RCC 7860 (cell line): ENCODE measurements at places on chromosomes 13 and 19.

GRCh38 chr13:25869941-25870340 lies 181.9 kb downstream of the SHISA2 start:
- DNase-seq, result no peak

GRCh38 chr13:39232401-39232980 lies 194.2 kb downstream of the NHLRC3 start:
- no peak for DNase-seq

DNA sequence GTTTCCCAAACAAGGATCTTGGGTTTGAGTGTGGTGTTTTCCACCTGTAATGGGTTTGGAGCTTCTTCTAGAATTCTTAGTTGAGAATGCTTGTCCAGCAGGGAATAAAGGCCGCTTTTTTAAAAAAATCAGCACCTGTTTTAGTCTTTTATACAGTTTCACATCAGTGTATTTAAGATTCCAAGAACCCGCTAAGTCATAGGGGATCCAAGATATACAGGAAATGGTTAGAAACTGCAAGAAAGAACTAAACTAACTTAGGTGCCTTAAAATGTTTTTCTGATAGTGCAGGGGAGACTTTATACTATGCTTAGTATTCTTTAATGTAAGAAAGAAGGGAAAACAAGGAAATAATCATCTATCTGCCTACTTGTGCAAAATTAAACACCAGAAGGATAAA lies 74.7 kb downstream of the C13orf42 start:
- no peak for DNase-seq

DNA sequence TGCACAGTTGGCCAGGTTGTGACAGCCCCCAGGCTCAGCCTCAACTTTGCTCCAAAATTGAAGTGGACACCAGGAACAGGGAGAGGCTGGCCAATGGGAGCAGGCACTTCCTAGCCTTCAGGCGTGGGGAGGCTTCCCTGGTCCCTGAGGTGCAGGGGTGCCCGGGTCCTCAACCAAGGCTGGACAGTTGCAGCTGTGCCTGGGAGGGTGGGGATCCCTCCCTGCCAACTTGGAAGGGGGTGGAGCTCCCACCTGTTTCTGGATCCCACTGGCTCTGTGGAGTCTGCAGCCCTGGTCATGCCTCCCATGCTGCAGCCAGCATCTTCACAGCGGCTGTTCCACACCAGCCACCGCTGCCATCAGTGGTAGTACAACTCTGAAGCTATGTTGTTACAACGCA lies 502.8 kb upstream of the SLITRK5 start:
- DNase-seq, result no peak

DNA sequence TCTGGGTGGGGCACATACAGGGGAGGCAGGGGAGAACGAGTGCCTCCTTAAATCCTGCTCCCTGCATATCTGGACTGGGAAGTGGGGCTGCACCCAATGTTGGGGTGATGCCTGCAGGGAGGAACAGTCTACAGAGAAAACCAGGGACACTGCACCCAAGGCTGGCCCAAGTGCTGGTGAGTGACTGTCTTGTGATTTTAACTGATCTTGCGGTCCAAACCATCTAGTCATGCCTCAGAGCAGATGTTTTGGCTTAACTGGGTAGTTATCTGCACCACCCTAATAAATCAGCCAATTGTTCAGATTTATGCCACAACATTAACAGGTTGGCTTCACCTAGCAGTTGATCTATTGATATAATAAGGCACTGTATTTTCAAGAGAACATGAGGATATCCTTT lies 219.2 kb upstream of the IRS2 start:
- peak; percentile 48 for DNase-seq

GRCh38 chr13:20188667-20189553 lies 3.8 kb downstream of the GJB2 start:
- DNase-seq, result no peak

GRCh38 chr19:55667511-55667910 lies 7.5 kb upstream of the EPN1 start:
- no peak for DNase-seq

GRCh38 chr13:111123221-111123620 lies 8.1 kb downstream of the ARHGEF7 start:
- DNase-seq, result no peak

DNA sequence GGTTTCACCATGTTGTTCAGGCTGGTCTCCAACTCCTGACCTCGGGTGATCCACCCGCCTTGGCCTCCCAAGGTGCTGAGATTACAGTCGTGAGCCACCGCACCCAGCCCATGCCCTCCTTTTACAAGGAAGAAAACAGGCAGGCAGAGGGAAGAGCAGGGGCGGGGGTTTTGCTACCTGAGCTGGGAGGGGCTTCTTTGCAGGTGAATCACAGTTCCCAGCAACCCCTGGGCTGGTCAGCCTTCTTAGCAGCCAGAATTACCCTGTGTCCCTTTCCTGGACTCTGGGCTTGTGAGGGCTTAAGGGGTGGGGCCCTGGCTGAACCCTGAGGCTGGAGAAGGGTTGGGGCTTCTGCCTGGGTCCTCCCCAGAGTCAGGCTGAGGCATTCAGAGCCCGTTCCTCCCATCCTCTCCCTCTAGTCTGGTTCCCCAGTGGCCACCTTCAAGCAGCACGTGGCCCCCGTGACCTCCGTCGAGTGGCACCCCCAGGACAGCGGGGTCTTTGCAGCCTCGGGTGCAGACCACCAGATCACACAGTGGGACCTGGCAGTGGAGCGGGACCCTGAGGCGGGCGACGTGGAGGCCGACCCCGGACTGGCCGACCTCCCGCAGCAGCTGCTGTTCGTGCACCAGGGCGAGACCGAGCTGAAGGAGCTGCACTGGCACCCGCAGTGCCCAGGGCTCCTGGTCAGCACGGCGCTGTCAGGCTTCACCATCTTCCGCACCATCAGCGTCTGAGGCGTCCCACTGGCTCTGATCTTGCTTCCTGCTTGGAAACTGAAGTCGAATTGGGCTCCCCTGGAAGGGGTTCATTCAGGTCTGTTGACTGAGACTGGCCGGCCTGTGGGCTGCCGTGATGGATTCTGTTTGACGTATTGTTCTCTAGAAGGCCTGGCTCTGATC lies 2.8 kb upstream of the KCNJ14 start:
- DNase-seq, result no peak

DNA sequence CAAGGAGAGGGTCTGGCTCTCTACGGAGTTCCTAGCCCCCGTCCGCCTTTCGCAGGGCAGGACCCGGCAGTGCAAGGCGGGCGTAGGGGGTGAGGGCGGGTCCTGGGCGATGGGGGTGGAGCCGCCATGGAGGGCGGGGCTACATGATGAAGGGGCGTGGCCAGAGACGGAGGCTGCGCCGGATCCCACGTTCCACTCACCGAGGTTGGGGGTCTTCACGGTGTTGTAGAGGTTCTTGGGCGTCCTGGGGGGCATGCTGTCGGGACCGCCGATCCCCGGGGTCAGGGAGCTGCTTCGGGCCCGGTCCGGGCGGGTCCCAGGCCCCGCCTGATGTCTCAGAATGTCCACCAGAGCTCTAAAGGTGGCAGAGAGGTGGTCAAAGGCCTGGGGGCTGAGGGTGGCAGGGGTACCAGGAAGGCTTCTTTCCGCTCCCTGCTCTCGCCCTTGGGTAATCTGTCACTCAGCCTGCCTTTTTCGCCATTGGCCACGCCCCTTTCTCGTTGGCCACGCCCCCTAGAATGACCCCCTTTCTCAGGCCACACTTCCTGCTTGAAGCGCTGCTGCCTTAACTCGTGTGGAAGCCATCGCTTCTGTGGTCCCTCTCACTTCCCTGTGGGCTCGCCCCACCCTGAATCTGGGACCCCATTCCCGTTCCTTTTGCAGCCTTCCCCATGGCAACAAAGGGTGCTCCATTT lies 2.5 kb downstream of the SHISA7 start:
- no peak for DNase-seq

DNA sequence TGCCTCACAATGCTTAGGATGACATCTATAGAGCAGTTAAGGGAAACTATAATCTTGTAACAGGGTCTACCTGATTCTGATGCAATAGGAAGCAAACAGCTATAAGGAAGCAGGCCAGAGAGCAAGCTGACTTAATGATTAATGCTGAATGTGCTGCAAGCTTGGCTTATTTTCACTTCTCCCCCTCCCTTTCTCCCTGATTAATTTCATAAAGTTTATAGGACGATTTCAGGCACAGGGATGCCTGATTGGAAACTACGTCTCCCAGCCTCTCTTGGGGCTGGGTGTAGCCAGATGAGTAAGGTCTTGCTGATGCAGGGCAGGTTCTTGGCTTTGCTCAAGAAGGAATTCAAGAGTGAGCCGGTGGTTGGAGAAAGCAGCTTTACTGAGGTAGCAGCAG lies 82.8 kb upstream of the MRI1 start:
- DNase-seq, result no peak

GRCh38 chr13:98591721-98592361 lies 14.9 kb upstream of the STK24 start:
- no peak for DNase-seq
